Activated CD4-positive, CD25-positive, alpha-beta regulatory T cell treated with anti-CD3 and anti-CD28 coated beads, Interleukin-2, amount 50 U/mL, for 16 hours (primary cell): ENCODE measurements at places on chromosomes 4 and X.

DNA sequence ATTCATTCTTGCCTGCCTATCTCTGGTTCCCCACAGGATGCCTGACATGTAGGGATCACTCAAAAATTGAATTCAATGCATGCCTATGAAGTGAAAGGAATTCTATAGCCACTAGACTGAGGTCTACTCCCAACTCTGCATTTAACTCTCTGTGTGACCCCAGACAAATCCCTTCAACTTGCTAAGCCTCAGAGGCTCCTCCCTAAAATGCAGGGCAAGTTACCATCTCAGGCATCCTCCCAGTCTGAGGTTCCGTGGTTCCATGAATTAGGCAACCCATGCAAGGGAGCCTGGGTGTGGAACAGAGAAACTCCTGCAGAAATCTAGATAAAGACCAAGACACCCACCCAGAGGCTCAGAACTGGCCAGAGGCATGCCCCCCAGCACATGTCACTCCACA is 6.6 kb downstream of the SRPX start:
- no peak for DNase-seq

DNA sequence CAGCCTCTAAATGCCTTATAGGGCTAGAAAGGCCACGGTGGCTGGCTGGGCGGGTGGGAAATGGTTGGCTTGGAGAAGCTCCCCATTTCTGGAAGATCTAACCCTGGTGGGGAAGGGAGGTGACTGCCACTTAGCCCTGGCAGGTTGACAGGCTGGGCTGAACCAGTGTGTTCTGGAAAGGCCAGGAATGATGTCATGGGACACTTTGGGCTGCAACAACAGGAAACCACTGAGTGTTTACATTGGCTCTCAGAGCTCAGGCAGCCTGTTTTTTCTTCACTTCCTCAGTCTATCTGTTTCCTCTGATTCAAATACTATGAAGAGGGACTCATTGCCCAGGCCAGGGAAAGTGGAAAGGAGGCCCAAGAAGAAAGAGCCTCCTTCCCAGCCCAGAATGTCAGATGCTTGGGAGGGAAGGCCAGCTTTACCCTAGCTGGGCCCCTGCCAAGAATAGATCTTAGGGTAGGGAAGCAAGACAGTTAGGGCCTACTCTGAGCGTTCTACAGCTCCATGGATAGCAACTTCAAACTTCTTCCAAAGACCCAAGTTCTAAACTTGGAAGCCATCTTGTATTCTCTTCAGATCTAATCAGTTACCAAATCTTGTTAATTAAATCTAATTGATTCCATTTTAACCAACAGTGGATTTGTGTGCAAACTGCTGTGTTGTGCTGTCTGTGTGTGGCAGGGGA is 65.8 kb upstream of the MSN start:
- DNase-seq: no peak

DNA sequence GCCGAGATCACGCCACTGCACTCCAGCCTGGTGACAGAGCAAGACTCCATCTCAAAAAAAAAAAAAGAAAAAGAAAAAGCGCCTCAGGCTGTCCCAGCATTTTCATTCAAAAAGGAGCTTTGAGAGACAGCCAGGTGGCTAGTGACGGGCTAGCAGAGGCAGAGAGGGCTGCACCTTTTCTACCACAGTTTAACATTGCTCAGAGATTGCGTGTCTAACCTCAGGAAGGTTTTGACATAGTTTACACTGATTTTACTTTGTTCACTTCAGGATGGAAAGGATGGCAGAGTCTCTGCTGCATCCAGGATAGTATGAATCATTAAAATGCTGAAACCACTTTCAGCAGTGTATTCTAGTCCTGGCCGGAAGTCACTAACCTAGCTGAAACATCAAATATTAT is 28.1 kb downstream of the ZFP42 start:
- DNase-seq: no peak

GRCh38 chr4:26086621-26087441 is 172.8 kb downstream of the SMIM20 start:
- no peak for DNase-seq

DNA sequence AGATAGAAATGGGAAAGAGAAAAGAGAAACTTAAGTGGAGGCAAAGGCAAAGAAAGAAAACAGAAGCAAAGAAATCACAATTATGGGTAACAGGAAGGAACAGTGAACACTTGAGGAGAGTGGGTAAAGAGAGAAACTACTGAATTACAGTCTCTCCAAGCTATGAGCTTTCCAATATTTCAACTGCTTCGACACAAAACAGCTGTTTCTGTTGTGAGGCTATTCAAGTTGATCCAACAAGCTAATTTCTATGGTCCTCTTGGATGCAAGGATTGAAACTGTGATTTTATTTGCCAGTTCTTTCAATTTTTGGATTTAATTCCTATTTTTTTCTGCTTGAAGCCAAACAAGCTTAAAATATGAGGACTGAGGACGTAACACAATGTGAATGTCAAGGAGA is 80.5 kb upstream of the ADGRA3 start:
- DNase-seq: no peak

DNA sequence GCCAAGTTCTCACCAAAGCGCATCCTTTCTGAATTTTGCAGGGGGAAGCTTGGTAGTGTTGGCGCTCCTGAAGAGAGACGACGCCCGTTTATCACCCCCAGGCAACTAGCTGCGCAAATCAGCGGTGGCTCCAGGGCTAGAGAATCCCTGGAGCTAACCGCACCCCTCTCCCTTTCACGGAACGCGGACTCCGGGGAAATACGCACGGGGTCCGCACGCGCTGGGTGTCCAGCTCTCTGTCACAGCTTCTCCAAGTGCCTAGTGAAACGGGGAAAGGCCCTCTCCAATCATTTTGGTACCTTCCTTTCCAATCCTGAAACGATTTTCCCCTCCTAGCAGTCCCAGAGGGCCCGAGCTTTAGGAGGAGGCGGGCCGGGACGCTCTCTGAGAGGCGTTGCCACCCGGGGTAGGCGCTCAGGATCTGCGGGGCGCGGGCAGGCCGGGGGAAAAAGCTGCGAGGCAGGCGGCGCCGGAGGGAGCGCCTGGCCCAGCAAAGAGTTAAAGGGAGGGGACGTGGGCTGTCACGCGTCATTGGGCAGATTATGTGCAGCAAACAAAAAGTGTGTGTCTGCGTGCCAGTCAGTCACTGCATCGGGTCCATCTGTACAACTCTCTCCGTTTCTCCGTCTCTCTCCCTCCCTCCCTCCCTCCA is at the start of gene PRDM8:
PRDM8 (plus strand) TSS at position 582 of the 652 bp plus-strand sequence. CDS start 2,578 bp downstream, outside the sequence.
- no peak for DNase-seq

- DNase-seq: no peak
Observed at GRCh38 chr4:91064157-91064853, 937.1 kb downstream of the CCSER1 start.

GRCh38 chrX:18166068-18166467 is 54.6 kb downstream of the BEND2 start:
- DNase-seq: no peak
